ENCODE measurements at places on chromosomes 12 and 14.

- no peak for DNase-seq
These were observed 305.2 kb upstream of the SYT1 start for GRCh38 chr12:78559416-78559815.

GRCh38 chr14:75886636-75887348 is 95.0 kb downstream of the TGFB3 start:
- no peak for DNase-seq

GRCh38 chr14:103104654-103105452 is 10.3 kb downstream of the EXOC3L4 start:
- DNase-seq = peak; percentile 67

GRCh38 chr14:67722293-67722692 is 20.6 kb downstream of the RDH12 start:
- no peak for DNase-seq

DNA sequence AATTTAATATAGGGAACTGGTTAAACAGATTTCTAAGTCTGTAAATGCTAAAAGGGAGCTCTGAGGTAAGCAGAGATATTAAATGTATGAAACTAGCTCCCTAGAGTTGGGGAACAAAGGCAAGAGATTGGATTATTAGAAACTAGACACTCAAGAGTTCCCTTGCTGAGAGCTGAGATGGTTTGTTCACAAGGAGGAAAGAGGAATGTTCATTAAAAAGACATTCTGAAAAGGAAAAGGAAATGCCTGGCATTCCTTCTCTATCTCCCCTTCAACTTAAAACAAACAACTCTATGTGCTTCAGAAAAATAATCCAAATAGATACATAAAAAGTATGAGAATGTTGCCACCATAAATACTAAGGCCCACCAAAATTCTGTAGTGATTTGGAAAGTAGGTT is 73.7 kb downstream of the GALNT4 start:
- no peak for DNase-seq
